ENCODE measurements at places on chromosomes 6 and 20. TPM values are rescaled to one million over a fixed set of nuclear protein-coding genes. Genes with fewer than 3 reads are reported as not detected.

- no peak for DNase-seq
Observed at GRCh38 chr20:52933867-52934266, 38.3 kb upstream of the TSHZ2 start.

DNA sequence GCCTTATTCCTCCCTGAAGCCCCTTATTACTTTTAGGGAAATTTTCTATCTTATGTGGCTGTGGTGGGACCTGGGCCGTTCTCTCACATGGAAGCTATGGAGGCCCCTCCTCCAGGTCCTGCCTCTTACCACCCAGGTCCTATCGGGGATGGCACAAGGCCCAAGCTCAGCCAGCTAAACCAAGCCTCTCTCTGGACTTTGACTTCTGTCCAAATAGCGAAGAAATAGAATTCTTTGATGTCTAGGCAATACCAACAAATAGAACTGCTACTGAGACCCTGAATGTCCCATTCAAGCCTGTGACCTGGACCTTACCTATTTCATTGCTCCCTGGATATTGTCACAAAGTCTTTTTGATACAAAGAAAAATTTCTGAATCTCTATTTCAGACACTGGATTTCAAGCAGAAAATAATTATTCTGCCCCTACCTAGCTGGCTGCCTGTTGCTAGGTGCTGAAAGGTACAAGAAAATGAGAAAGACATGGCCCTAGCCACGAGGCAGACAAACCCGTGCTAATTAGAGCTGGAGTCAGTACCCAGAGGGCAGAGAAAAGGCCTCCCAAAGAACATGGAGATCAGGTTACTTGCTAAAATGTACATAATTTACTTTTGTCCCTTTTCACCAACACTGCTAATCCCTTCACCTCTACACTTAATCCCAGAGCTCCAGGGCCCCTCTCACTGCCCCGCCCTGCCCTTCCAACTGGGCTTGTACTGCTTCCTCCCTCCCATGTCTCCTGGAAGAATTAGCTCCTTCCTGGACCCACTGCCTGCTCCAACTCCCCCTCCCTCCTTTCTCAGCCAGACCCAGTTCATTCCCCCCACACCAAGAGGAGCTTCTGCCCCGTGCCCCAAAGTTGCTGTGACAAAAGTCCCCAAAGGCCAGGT is 15.5 kb upstream of the NNAT start:
- no peak for DNase-seq

DNA sequence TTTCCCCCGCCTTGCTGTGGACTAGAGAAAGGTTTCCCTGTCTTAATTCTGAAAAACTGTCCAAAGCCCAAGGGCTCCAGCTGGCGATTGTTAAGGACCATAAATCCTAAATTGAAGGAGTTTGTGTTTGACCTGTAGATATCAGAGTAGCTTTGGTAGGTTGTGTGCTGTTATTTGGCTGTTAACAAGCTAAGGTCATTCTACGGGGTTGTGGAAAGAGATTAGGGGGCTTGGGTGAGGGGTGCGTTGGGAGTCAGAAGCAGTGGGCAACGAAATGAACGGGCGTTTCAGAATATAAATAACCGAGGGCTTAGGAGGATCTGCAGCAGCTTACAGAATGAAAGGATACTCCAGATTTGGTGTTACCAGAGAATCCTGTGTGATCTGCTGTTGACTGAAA is 32.6 kb upstream of the BTN3A2 start:
- DNase-seq: no peak

DNA sequence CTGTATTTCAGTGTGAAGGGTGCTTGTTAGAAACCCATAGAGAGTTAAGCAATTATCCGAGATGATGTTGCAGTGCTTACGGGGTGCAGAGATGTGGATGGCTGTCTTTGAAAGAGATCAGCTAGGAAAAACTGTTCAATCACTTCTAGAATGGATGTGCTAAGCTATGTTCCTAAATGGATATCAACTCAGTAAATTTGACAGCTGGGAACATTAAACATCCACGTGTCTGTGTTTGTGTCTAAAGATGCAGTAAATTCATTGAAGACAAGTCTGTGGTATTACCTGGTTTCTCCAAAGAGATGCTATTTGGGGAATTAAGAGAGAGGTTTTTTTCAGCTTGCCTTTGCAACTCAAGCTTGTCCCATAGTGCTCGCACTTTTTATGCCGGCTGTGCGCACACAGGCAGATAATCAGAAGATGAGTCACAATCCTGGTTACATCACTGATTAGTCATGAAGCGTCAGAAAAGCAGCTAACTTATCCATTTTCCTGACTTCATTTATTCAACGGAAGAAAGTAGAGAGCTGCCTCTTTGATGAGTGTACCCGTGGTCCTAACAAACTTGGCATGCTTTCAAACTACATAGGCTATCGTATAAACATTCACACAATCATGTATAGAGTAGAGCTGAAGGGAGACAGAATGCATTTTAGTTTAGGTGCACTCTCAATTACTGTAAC is 691.7 kb upstream of the SLC35B3 start:
- DNase-seq: no peak

GRCh38 chr6:139081471-139081870 is 52.9 kb downstream of the ABRACL start:
- DNase-seq: no peak

DNA sequence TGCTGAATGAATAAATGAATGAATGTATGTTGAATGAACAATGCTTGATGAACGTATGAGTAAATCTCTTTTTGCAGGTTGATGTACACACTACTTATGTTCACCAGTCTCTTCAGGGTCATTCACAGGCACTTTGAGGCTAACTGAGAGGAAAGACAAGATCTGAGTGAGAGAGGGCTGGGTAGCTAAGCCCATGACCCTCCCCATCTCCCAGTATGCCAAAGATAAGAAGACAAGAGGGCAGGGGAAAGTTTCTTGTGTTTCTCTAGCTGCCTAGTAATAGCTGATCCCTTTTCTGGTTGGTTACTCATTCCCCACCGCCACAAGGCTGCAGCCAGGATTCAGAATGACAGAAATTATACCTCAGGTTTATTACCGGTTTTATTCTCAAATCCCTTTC is 90.7 kb downstream of the CEP57L1 start:
- DNase-seq: no peak

GRCh38 chr20:17343656-17344452 is 117.0 kb downstream of the PCSK2 start:
- no peak for DNase-seq

GRCh38 chr6:147900247-147900830 is 391.8 kb downstream of the SAMD5 start:
- no peak for DNase-seq

DNA sequence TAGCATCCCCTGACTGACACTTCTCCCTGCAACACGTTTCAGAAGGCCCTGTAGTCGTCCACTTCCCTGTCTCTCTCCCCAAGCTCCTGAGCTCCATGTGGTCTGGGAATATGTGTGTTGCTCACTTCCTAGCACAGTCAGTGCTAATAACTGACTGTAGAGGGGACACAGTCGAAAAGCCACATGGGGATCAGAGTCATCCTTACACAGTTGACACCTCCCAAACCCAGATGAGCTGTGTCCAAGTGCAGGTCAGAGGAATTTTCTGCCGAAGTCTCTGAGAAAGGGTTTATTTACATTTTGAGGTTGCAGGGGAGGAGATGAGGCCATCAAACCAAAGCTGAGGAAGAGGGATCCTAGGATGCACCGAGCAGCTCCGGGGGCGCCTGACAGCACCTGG is 3.5 kb upstream of the ADAM33 start:
- no peak for DNase-seq

DNA sequence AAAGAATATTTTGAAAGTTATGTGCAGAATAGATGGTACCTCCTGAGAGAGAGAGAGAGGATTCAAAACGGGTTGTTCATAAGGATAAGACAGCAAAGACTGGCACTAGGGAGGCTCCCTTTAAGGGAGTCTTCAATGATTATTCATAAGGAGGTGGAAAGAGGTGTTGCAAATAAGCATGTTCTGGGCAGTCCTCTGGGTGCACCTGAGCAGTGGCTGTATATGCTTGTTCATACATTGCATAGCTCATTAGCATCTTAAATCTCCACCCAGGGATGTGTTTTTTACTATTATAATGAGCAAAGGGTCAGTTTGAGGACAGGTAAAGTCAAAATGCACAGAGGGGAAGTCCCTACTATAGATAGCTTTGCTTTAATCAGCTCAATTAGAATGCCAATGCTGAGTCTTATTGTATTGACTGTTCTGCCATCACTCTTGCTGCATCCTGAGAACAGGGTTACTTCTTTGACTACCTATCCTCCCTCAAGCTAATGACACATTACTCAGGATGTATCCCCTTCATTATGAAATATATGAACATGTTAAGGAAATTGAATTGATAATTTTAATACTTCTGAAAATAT is 10.0 kb upstream of the SIRPG start:
- DNase-seq: no peak

GRCh38 chr20:25547063-25547462 is 38.3 kb downstream of the NINL start:
- DNase-seq: no peak

- DNase-seq: no peak
Observed at GRCh38 chr6:138246650-138247440, 28.6 kb upstream of the PBOV1 start.

- DNase-seq: no peak
Observed at GRCh38 chr20:44072384-44072783, 114.6 kb downstream of the JPH2 start.

GRCh38 chr6:166743406-166744222 is 116.6 kb upstream of the RPS6KA2 start:
- no peak for DNase-seq

DNA sequence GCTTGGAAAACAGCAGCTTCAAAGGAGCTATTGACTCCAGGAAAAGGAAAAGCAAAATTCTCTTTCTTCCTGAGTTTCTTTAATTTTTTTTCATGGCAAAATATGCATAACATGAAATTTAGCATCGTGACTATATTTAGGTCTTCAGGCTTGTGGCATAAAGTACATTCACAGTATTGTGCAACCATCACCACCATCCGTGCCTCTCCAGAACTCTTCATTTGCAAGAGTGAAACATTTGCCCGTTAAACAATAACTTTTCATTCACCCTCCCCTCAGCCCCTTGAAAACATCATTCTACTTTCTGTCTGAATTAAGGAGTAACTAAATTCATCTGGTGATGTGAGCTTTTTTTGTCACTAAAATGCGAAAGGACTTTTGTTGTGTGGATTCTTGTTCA is 251.7 kb downstream of the PHACTR1 start:
- no peak for DNase-seq

GRCh38 chr6:127303917-127304316 is 37.3 kb downstream of the RNF146 start:
- no peak for DNase-seq

DNA sequence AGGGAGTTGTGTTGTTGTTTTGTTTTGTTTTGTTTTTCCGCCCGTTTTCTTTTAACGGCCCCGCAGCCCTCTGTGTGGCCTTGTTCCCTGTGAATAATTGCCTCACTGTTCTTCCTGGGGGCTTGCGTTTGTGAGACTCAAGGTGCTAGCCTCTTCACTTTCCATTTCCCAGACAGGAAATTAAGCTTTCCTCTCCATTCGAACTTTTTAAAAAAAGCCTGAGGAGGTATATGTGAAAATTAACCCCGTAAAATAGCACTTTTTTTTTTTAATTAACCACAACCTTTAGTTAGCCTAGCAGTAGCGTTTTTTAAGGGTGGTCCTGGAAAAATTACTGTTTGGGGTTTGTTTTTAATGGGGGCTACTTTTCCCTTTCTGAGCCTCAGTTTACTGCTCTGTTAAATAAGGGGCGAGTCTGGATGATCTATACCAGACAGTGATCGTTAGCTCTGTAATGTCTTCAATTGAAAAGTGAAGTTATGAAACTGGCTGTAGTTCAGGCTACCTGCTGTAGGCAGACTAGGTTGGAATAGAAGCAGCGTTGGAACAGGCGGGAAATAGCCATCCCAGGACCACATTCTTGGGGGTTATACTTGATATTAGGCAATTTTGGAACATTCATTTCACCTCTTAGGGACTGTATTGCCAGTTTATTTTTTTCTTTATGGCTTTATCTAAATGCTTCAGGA is 1.7 kb downstream of the STX16 start:
- DNase-seq: no peak

- DNase-seq: no peak
Observed at GRCh38 chr6:36845233-36845632, 6.0 kb upstream of the CPNE5 start.

DNA sequence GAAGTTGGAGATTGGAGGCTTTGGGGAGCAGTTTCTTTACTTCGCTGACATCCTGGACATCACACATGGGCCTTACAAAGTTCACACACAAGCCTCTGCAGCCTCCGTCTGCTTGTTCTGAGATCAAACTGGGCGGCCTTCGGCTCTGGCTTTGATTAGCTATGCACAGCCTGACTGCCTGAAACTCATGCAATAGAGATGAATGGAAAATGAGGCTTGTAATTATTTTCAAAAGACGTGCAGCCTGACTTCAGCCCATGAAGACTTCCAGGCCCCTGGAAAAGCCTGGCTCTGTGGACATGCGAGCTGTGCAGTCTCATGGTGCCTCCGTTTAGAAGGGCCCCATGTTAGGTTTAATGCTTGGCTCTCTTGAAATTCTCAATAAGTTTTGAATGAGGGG is 480.5 kb upstream of the SULF2 start:
- DNase-seq: no peak

DNA sequence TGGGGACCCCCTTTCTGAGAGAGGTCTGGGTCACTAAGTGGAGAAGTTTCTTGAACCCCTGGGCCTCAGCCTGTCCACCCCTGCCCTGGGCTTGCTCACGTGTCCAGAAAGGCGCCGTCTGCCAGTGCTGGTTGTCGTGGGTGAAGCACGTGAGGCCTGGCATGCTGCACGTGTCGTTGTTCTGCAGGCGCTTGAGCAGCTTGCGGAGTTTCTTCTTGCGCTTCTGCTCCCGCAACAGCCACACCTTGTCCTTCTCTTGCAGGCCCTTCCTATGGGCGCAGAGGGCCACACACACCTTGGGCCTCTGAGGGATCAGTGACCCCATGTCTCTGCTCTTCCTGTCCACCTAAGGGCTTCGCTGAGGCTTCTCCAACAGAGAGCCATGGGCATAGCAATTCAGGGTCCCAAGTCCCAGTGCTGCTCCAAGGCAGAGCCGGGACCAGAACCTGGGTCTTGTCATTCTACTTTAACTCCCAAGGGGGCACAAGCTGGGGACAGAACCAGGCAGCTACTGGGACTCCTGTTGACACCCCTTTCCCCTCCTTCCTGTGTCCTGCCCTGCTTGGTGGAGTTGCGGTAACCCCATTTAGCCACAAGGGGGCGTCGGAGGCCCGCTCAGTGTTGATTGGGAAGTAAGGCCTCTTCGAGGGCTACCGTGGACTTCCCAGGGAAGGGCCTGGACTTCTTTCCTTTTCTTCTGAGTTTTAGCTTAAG is 121.8 kb downstream of the SULF2 start:
- DNase-seq: peak; percentile 83

IP6K3 gene
- 0.17 TPM for total RNA-seq

NRSN1 gene
- not detected for total RNA-seq

PGC gene
- total RNA-seq: not detected

EFCAB8 gene
- 0.72 TPM for total RNA-seq

CRISP2 gene
- total RNA-seq: not detected

DNAH8 gene
- total RNA-seq: not detected

CALHM5 gene
- total RNA-seq: 0.37 TPM

NFATC2 gene
- 7.3 TPM for total RNA-seq

SALL4 gene
- total RNA-seq: 0.13 TPM

CPNE5 gene
- 4.6 TPM for total RNA-seq

PRR18 gene
- total RNA-seq: not detected

MICB gene
- 5.6 TPM for total RNA-seq
